ENCODE measurements at places on chromosomes 7 and 10.

DNA sequence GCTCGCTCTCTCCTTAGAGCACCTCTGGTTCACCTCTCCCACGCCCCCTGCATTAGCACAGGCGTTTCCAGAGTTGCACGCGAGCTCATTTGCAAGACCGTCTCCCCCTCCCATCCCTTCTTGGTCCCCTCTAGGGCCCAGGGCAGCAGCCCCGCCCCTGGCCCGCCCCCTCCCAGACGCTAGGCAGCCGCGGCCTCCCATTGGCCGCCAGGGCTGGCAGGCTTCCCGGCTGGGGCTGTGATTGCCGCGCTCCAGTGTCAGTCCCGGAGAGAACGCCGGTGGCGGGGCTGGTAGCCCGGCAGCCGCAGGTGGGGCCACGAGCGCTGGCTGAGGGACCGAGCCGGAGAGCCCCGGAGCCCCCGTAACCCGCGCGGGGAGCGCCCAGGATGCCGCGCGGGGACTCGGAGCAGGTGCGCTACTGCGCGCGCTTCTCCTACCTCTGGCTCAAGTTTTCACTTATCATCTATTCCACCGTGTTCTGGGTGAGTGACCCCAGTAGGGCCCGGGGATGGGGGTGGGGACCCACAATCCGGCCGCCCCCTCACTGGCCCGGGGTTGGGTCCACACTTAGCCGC is at the start of gene TSPAN15:
TSPAN15 (plus strand) TSS at position 257 of the 575 bp plus-strand sequence; CDS start at position 387, 130 bp downstream.
- no peaks in the 10 kb centered on the region for H3K4me1 ChIP-seq
- H3K27ac ChIP-seq: no peak within 1 kb of the TSS
- H3K36me3 ChIP-seq: no peaks in the 10 kb centered on the region
- peak; percentile 53 for DNase-seq

DNA sequence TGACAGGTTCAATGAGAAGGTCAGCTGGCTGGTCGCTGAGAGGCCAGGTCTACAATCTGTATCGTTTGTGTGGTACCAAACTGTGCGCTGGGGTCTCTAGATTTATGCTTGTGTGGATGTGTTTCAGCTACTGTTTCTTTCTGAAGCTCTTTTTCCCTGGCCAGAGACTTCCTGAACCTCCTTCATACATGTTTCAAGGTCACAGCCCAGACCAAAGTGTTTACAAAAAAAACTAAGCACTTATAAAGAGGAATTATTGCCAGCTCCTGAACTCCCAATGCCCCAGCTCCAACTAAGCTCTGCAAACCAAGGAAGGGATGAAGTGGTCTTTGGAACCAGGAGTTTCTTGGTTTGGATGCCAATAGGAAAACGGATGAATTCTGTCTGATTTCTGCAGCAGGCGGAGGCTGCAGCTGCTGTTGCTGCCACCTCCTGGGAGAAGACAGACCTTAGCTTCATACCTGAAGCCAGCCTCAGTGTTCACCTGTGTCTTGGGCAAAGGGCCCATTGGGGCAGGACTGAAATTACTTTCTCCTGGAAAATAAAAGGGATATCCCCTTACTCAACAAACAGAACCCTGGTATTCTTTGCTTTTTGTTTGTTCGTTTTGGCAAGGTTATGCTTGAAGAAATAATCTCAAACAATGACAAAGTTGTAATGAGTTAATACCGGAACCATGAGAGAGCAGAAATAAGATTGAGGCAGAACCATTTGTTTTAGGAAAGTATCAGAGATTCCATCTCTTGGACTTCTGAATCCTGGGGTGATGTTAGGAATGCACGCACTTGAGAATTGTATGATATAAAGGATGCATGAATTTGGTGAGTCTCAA is 24.6 kb upstream of the MKLN1 start:
- H3K27me3 ChIP-seq: no peaks in the 10 kb centered on the region
- peak; percentile 29 for DNase-seq
- no peaks in the 10 kb centered on the region for H3K36me3 ChIP-seq

DNA sequence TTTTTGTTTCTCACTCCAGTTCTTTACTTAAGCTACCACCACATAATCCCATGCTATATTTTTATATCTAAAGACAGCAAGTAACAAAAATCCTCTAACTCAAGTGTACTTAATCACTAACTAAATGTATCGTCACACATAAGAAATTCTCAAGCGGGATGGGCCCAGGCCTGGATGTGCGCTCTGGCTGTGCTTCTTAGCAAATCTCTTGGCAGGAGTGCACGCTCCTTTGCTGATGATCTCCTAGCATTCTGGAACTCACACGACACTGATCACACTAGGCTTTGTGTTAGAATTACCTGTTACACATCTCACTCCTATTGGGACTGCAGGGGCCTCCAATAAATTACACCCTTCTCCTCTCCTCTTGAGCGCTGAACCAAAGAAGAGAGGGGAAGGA is 46.7 kb upstream of the CALD1 start:
- no peak for DNase-seq
- H3K36me3 ChIP-seq: no peaks in the 10 kb centered on the region
- H3K27me3 ChIP-seq: no peaks in the 10 kb centered on the region
- H3K4me1 ChIP-seq: peaks cover 22% of the 10 kb centered on the region
- no peak overlapping the region for H3K4me3 ChIP-seq

GRCh38 chr10:23999445-23999844 is 209.5 kb upstream of the KIAA1217 start:
- H3K4me3 ChIP-seq: no peak overlapping the region
- H3K27me3 ChIP-seq: no peaks in the 10 kb centered on the region
- no peaks in the 10 kb centered on the region for H3K4me1 ChIP-seq
- no peaks in the 10 kb centered on the region for H3K36me3 ChIP-seq
